ENCODE measurements at places on chromosomes 13 and 19.

DNA sequence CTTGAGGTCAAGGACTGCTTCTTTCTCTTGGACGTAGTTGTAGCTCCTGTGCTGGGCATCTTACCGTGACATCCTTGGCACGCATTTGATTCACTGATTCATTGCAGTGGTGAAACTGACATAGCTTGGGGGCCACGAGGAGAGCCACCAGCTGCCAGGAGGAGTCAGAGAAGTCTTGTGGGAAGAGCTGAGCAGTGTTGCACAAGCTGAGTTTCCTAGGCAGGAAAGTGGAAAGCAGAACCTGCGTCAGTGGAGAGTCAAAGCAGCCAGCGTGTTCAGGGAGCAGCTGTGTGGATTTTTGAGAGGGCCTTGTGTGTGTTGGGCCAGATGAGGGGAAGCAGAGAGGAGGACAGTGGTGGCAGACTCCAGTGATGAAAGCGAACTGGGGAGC, 5.3 kb upstream of the GPR183 start:
- DNase-seq: no peak

GRCh38 chr13:81275666-81276258, 934.8 kb upstream of the SPRY2 start:
- no peak for DNase-seq

DNA sequence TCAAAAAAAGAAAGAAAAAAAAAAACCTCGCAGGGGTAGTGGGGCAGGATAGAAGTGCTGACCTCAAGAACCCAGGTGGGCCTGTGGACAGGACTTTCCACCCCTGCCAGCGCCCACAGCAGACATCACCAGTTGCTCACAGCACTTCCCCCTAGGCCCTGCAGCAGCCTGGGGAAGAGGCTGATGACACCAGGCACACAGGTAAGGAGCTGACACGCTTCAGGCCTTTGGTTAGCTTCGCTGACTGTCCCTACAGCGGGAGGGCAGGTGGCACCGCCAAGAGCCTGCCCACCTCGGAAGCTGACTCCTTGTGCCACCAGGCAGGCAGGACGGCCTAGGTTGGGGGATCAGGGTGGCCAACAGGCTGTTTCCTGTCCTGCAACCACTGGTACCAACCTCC, 8.9 kb downstream of the LONP1 start:
- no peak for DNase-seq

GRCh38 chr19:27652281-27652680, 1560.7 kb downstream of the UQCRFS1 start:
- DNase-seq: no peak

DNA sequence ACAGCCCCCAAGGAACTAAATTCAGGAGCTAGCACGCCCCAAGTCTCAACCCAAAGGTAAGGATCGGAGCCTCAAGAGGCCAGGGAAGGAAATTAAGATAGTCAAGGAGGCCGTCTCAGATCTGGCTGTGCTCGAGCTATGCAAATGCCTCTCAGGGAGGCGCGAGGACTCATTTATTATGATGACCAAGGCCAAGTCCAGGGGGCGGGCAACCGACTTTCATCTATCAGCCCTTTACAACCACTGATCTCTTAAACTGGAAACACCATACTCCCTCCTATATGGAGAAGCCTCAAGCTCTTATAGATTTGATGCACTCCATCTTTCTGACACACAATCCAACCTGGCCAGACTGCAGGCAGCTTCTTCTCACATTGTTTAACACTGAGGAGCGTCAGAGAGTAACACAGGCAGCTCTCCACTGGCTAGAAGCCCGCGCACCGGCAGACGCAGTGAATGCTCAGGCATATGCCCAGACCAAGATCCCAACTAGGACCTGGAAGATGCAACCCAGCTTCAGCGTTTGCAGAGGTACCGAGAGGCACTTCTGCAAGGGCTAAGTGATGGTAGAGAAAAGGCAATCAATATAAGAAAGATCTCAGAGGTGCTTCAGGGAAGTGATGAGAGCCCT, 9.6 kb upstream of the SLC15A1 start:
- DNase-seq: no peak

GRCh38 chr13:87080100-87080779, 590.9 kb upstream of the SLITRK5 start:
- DNase-seq: no peak
